ENCODE measurements at places on chromosomes 16 and 17.

DNA sequence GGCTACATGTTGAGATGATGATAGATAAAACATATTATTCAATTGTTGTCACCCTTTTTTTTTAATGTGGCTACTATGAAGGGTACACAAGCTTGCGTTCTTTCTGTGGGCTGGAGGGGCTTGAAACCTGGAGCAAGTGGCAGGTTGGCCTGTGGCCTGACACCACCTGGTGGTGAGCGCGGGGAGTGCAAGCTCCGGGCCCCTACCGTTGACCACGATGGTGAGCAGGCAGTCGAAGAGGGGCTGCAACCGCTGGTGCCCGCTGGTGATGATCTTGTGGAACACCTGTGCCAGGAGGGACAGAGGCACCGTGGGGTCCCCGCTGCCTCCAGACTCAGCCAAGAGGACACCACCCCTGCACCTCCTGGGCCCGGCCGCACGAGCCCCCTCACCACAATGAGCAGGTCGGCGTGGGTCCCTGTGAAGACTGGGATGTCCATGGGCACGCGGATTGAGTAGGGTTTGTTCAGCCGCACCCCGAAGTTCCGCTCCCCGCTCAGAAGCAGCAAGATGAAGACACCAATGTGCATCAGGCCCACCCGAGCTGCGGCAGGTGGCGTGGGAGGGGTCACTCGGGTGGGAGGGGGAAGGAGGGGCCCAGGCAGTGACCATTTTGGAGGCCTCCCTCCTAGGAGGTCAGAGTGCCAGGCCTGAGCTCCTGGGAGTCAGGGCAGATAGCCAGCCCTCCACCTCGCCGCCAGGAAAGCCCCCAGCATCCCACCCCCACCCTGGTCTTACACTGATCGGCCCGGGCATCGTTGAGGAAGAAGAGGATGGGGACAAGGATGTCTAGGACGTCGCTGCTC lies 14.4 kb downstream of the HID1 start:
- no peak for DNase-seq

DNA sequence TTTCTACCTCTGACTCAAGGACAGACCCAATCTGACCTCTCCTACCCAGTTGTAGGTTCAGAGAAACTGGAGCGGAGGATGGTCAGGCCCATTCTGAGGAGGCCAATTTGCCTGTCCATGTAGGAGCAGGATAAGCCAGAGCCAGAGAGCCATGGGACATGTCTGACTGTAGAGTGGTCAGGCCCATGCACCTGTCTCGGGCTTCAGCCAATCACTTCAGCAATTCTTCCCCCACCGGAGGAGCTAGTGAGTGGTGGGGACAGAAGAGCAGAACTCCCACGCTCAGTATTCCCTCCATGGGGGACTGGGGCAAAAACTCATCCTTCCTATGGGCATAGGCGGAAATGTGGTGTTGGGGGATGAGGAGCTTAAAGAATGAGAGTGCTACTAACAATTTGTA lies 14.3 kb downstream of the DCAF7 start:
- no peak for DNase-seq

DNA sequence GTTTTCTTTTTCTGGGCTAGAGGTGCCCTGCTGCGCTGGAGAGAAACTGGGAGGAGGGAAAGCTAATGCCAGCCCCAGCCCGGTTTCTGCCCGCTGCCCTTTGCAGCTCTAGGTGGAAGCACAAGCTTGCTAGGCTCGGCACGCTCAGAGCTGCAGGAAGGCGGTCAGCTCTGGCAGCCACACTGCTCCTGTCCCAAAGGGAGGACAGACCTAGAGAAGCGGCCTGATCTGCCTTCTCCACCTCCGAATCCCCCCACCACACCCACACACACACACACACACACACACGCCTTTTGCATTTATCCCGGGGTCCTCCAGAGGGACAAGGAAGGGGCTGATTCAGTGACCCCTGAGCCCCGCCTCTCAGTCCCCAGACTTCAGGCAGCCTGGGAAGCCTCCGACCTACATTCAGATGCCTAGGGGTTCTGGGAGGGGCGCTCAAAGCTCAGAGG lies 418.1 kb downstream of the SOX9 start:
- no peak for DNase-seq

GRCh38 chr16:23676924-23677480 lies 1.7 kb upstream of the PLK1 start:
- DNase-seq, result no peak

GRCh38 chr17:65729207-65729606 lies 167.8 kb upstream of the AXIN2 start:
- DNase-seq, result no peak
